B cell (primary cell): ENCODE measurements at places on chromosomes 6 and 20.

GRCh38 chr6:14589175-14589574 is 471.6 kb downstream of the CD83 start:
- no peak for DNase-seq

- DNase-seq, result no peak
Measured at GRCh38 chr6:31860349-31860748, 2.3 kb downstream of the NEU1 start.

DNA sequence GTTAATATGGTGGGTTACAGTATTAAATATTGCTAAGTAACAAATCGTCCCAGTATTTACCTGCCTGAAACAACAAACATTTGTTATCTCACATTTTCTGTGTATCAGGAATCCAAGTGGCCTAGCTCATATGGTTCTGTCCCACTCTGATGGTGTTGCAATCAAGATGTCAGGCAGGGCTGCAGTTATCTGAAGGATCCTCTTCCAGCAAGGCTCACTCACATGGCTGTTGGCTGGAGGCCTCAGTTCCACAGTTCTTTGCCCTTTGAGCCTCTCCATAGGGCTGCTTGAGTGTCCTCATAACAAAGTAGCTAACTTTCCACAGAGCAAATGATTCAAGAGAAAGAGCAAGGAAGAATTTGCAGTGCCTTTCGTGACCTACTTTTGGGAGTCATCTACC is 17.7 kb downstream of the RAB22A start:
- DNase-seq, result no peak

- no peak for DNase-seq
Measured at GRCh38 chr6:22364306-22364705, 67.5 kb upstream of the PRL start.

- no peak for DNase-seq
Measured at GRCh38 chr6:13300643-13301590, 27.4 kb downstream of the TBC1D7 start.

GRCh38 chr6:77656999-77657764 is 4.3 kb downstream of the MEI4 start:
- DNase-seq, result no peak
